HS-5 (cell line): ENCODE measurements at places on chromosomes 1 and 21.

DNA sequence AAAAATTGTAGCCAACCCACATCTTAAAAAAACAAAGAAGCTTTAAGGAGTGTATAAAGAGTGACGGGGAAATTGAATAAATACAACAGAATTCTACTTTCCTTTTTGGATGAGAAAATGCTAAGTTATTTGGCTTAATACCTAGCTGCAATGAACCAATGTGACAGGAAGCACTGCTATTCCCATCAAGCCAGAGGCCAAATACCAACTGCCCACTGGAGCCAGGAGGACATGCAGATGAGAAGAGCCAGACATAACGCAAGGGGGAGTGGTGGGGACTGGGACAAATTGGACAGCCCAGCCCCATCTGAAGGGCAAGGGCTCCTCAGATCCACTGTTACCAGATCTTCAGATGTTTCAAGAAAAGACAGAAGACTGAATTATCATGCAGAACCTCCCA, 25.7 kb downstream of the DNAJC11 start:
- no peak for DNase-seq

DNA sequence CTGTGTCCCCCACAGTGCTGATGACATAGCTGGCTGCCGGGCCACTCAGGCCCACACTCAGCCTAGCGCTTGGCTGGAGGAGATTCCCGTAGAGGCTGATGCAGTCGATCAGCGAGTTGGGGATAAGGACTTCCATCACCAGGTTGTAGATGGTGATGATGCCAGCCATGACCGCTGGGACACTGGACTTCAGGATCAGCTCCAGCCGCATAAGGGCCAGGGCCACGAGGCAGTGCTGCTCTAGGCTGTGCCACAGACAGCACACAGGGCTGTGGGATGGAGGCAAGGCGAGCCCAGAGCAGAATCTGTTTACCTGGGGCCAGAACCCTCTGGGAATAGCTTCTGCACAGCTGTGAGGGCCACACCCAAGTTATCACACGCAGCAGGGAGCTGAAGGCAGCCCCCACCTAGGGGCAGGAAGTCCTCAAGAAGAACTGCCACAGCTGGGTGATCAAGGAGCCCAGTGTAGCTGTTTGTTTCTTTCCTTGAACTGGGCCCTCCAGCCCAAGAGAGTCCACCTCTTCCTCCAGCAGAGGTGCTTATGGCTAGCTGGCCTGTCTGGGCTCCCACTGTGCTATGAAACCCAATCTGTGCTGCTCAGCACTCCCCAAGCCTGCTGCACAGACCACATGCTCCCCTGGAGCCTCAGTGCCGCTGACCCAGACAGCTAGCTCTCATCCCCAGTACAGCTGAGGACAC, 6.2 kb downstream of the SLC2A1 start:
- no peak for DNase-seq

GRCh38 chr1:8687039-8687438, 130.4 kb downstream of the RERE start:
- no peak for DNase-seq

GRCh38 chr1:205275916-205276688, 45.4 kb downstream of the NUAK2 start:
- no peak for DNase-seq

DNA sequence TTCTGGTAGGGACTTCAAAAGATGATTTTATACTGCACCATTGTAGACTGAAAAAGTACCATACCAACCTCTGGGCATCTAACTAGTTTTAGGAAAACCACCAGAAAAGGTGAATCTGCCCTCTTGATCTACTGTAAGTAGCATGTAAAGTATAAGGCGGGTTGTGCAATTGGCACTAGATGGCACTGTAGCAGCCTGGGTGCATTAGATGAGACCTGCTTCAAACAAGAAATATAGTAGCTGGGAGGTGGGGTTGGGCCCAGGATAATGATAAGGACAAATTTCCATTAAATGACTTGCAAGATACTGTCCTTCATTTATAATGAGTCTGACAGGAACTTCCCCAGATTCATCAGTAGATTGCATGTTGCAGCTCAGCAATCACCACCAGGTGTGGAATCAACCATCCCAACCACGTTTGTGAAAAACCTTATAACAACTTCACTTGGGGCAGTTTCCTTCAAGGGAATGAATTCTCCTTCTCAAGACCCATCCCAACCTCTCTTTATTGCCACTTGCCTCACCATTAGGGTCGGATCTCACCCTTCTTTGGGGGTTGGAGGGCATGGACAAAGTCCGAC, 37.3 kb upstream of the IL10 start:
- no peak for DNase-seq

DNA sequence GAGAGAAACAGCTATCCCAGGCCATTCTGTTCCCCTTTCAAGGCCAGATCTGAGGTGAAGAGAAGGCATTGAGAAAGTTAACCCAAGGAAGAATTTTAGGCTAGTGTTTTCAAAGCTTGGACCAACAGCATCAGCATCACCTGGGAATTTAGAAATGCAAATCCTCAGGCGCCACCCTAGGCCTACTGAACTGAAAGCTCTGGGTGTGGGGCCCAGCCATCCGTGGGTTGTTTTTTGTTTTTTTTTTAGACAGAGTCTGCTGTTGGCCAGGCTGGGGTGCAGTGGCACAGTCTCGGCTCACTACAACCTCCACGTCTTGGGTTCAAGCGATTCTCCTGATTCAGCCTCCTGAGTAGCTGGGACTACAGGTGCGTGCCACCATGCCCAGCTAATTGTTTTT, 98.6 kb downstream of the RNF220 start:
- DNase-seq = no peak

DNA sequence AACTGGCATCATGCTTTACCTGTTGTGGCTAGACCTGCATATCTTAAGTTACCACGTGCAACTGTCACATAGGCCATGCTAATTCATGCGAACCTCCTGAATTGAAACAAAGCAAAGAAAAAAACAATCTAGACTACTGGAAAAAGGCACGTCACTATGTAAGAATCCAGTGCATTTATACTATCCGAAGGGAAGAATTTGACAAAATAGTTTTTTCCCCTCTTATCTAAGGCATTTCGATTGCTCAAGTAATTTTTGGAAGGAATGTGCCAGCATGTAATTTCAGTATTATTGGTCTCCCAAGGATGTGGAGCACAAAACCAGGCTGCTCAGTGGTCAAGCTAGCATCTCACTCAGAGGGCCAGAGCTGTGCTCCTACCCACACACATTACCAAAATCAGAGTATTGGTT, 31.5 kb upstream of the C1orf198 start:
- peak; percentile 47 for DNase-seq

DNA sequence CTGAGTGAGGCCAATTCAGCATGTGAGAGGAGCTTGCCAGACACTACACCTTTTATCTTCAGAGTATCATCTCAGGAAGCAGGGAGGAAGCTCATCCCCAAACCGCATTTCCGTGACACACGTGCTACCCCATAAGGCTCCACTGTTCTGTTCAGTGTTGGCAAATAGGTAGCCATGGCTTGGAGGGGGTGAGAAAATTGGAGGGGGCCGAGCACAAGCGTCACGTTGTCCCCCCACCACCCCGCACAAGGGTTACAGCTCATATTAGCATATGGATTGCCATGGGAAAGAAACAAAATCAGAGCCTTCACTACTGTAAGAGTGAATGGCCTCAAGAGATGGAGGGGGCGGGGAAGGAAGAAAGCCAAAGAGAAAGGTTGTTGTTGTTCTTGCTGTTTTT, 46.7 kb downstream of the OLIG1 start:
- DNase-seq = no peak

- DNase-seq = no peak
These were observed 271.6 kb downstream of the TRABD2B start for GRCh38 chr1:47725511-47725991.
